ENCODE measurements at places on chromosomes 4 and X.
A peak's percentile ranks its signal among the peaks of the same experiment; 100 is the strongest.

- DNase-seq: no peak
Measured at GRCh38 chr4:113899271-113900070, 80.0 kb downstream of the ARSJ start.

DNA sequence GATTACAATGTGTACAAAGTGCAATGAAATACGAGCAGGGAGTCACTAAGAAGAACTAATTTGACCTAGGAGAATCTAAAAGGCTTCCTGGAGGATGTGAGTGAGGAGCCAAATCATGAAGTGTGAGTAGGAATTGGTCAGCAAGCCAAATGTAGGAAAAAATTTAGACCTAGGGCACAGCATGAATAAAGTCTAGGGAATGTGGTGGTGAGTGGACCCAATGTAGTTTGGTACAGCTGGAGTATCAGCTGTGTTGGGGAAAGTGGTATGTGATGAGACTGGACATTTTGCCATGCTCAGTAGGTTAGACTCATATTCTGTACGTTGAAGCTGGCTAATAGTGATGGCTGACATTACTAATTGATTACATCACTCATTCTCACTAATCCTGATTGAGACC lies 191.0 kb downstream of the AFF2 start:
- DNase-seq: no peak

DNA sequence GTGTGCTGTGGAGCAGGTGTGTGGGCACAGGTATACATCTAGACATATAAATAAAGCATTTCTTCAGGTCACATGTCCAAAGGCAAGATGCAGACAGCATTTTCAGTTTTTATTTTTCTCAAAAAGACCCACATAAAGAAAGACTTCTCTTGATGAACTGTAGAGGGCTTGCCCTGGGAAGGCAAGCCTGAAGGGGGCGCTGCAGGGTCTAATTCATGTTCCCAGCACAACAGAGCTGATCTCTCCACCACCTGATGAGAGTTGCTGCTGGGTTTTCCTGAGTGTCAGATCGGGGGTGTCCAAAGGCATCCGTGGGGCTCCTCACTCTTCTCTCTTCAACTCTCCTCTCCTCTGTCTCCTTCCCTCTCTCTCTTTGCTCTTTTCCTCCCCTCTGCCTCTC lies 26.6 kb downstream of the ADRA2C start:
- no peak for DNase-seq

GRCh38 chr4:6779667-6780565 lies 2.6 kb upstream of the KIAA0232 start:
- DNase-seq: no peak

- DNase-seq: peak; percentile 35
Measured at GRCh38 chrX:150575419-150575814, 7.0 kb downstream of the MTM1 start.

DNA sequence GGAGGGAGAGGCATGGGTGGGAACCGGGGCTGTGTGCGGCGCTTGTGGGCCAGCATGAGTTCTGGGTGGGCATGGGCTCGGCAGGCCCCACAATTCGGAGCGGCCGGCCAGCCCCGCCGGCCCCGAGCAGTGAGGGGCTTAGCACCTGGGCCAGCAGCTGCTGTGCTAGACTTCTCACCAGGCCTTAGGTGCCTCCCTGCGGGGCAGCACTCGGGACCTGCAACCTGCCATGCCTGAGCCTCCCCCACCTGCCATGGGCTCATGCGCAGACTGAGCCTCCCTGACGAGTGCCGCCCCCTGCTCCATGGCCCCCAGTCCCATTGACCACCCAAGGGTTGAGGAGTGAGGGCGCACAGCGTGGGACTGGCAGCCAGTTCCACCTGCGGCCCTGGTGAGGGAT lies 573.9 kb downstream of the TMA16 start:
- no peak for DNase-seq

GRCh38 chr4:128220286-128221235 lies 67.1 kb downstream of the PGRMC2 start:
- DNase-seq: no peak

DNA sequence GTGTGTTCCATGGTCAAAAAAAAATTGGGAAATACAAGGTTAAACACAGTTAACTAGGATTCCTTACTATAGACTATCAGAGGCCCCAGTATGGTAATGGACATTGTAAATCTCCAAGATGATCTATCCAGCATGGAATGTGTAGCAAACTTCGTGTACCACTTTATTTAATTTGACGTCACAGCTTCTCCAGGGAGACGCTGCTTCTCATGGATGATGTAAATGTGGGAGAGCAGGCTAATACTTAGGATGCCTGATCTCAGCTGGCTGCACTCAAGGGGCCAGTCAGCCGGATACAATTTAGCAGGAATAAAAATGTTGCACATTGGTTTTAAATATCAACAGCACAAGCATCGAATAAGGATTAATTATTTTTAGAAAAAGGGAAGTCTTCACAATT lies 111.7 kb upstream of the HPF1 start:
- no peak for DNase-seq

GRCh38 chr4:162682651-162683050 lies 484.0 kb downstream of the NAF1 start:
- no peak for DNase-seq

GRCh38 chrX:45435481-45435880 lies 234.8 kb upstream of the DIPK2B start:
- DNase-seq: no peak

GRCh38 chrX:108199691-108200090 lies 108.1 kb downstream of the ATG4A start:
- no peak for DNase-seq

DNA sequence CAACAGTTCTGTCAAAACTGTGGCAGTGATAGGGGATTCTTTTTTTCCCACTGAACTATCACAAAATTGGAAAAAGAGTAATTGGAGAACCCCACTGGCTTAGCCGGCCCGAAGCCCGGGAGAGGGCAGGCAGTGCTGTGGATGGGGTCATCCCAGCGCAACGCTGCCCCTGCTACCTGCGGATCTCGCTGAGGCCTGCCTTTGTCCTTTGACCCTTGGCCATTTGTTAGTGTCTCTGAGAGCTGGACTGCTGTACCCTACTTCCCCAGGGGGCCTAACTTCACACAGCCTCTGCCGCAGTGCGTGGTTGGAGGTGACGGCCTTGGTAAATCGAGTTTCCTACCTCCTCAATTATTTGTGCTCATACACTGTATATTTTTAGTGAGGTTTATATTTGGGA lies 43.0 kb upstream of the MSANTD1 start:
- DNase-seq: no peak

DNA sequence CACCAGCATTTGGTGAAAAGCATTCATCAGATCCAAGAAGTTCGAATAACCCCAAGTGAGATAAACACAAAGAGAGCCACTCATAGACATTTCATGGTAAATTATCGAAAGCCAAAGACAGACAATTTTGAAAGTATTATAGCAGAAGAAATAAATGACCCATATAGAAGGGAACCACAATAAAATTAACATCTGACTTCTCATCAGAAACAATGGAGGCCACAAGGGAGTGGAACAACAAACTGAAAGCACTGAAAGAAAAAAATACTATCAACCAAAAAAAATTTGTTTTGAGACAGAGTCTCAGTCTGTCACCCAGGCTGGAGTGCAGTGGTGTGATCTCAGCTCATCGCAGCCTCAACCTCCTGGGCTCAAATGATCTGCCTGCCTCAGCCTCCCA lies 12.3 kb downstream of the DUSP9 start:
- DNase-seq: no peak

DNA sequence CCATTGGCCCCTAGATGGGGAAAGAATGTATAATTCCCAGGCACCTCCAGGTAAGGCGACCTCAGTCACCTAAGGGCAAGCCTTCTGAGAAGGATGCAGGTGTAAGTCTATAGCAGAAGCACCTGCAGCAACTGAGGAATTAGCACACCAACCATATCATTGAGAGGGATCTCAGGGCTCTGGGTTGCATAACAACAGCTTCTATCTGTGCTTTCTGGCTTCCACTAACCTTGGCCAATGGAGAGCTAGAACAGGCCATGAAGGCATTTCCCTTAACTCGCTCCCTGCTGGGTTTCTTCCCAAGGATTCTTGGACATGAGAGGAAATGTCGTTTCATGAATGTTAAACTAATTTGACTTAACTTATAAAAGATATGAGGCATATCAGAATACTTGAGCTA lies 177.8 kb upstream of the GK2 start:
- no peak for DNase-seq

- no peak for DNase-seq
Measured at GRCh38 chr4:24489870-24490269, 94.5 kb downstream of the DHX15 start.

- DNase-seq: no peak
Measured at GRCh38 chrX:153361781-153362397, 27.9 kb downstream of the ZNF275 start.

DNA sequence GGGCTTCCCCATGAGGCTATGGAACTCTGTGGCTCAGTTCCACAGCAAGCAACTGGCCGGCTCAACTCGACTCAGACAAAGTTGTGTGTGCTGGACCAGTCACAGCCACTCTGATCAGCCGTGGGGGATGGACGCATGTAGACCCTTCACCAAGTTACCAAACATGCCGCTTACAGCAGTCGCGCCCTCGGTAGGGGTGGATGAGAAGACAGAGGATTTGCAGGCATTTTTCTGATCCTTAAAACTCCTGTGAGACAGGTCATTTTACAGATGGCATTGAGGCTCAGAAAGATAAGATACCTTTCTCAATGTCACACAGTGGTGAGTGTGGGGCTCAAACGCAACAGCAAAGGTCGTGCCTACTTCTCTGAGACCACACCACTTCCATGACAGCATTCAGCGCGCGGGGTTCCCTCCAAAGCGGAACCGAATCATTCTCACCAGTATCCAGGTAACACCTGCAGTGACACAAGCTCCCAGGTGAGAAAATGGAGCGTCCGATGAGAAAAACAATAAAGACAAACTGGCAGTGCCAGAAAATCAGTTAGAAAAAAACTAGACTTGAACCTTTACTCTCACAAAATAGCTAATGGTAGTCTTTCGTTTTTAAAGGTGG lies 83.6 kb downstream of the RELL1 start:
- no peak for DNase-seq

DNA sequence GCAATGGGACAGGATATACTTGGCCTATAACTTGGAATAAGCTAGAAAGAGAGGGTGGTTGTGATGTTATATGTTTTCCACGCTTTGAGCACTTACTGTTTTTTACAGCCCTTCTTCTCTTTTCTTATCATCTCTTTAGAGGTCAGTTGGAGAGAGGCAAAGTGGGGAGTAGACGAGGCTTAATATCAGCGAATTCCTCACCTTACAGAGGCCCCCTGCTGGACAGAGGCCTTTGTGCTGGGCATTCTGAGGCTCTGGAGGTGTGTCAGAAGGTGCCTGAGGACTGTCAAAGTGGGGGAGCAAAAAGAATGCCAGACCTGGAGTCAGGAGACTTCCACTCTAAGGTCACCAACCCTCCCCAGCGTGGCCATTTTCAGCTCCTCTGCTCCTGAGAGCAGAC lies 42.5 kb downstream of the MAMLD1 start:
- DNase-seq: no peak

DNA sequence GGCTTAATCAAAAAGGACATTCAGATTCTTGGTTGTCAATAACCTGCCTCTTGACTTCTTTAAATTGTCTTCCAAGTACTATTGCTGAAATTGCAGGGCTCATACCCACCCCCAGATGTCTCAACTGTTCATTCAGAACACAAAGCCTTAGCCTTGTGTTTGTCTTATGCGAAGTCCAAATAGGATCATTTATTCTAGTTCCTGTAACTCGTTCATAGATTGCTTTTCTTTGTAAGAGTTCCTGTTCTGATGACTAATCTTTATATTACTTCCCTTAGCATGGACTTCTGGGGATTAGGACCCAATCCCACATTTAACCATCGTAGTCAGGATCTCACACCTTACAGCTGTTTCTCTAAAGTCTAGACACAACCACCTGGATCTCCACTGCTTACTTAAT lies 226.0 kb downstream of the VEGFC start:
- no peak for DNase-seq

DNA sequence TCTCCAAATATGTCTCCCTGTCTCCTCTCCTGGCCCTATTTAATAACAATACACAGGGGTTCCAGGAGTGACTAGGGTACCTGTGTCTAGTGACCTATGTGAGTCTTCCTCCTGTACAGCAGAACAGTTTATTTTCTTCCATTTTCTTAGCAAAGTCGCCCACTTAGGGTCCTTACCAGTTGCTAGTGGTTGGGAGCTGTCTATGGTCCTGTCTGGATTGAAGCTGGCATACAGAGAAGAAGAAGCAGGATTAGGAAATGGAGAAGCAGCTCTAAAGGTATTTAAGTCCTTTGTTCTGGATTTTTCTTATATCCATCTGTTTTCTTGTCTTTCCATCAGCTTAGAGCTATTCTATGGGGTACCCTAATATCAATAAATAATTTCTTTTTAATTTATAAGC lies 587.1 kb upstream of the CPEB2 start:
- DNase-seq: no peak

DNA sequence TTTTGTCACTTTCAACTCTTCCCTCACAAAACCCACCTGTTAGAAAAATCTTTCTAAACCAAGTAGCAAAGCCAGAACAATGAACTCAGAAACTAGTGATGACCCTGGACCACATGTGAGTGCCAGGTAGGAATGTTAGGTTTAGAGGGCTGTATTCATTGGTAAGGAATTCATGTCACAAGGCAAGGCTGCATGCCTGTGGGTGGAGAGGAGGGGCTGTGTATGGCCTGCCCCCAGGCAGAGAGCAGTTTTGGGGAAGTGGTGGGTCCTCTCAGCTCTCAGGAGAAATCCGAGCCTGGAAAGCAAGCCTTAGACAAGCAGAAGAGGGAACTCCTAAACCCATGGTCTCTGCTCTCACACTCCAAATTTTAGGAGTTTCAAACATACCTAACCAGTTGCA lies 2.4 kb downstream of the RNF175 start:
- DNase-seq: no peak

GRCh38 chr4:60366661-60367060 lies 833.5 kb upstream of the ADGRL3 start:
- no peak for DNase-seq

GRCh38 chrX:45758319-45758718 lies 557.6 kb upstream of the DIPK2B start:
- DNase-seq: no peak

DNA sequence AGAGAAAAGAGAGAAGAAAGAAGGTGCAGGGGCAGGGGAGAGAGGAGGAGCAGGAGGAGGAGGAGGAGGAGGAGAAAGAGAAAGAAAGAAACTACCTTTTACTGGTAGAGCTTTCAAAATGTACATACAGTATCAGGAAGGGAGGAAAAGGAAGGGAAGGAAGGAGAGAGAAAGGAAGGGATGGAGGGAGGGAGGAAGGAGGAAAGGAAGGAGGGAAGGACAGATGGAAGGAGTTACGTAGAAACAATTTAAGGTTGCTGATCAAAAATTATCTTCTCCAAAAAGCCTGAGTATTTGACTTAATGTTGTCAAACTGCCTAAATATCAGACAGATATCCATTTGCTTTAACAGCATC lies 13.4 kb downstream of the TBC1D9 start:
- no peak for DNase-seq

DNA sequence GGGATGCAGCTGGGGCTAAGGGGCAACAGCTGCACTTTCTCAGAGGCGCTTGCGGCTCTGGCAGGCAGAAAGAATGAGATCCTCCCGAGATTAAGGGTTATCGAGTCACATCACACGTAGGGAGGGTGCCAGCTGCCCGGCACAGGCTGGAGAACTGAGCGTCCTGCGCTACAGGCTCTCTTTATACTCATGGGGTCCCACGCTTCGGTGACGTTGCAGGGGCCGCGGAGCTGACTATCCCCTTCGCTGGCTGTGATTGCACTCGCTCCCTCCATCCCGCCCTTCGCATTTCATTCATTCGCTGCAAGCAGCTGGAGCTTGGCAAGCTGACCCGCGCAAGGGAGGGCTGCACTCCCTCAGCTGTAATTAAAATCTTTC lies at the start of gene TACR3:
Gene TACR3 (minus strand): TSS at position 156 of the 378 bp plus-strand sequence. CDS start 310 bp downstream, outside the sequence.
- no peak for DNase-seq

- DNase-seq: no peak
Measured at GRCh38 chrX:39897741-39898097, 200.0 kb downstream of the BCOR start.
